ENCODE measurements at places on chromosomes 12 and 14.

- DNase-seq, result peak; percentile 23
Observed at GRCh38 chr12:25236190-25236589, 14.5 kb downstream of the KRAS start.

- no peak for DNase-seq
Observed at GRCh38 chr14:31212893-31213292, 5.3 kb upstream of the HECTD1 start.

- no peak for DNase-seq
Observed at GRCh38 chr14:92653162-92653651, 95.2 kb downstream of the LGMN start.

- DNase-seq, result no peak
Observed at GRCh38 chr14:100673085-100673806, 53.4 kb upstream of the DLK1 start.

GRCh38 chr12:57461276-57461916, 1.8 kb downstream of the GLI1 start:
- peak; percentile 54 for DNase-seq

All from choroid plexus epithelial cell (primary cell).